ENCODE measurements at places on chromosomes 6 and 20. TPM values are rescaled to one million over a fixed set of nuclear protein-coding genes. Genes with fewer than 3 reads are reported as not detected.
A peak's percentile ranks its signal among the peaks of the same experiment; 100 is the strongest.

DNA sequence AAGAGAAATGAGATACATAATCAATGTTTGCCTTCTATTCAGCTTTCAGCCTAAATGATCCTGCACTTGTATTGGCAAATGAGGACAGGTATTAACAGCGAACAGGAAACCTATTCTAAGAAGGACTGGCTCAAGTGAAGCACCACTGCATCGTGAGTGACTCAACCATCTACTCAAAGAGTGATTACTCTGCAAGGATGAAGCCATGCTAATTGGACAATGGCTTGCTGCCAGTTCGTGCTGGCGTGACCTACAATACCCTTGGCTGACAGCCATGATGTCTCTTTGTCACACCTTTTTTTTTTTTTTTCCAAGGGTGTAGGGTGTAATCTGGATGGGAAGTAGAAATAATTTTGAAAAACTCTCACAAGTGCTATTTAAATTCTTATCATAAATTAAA is 104.9 kb downstream of the GJA10 start:
- no peaks in the 10 kb centered on the region for H3K27me3 ChIP-seq
- no peak overlapping the region for H3K27ac ChIP-seq
- no peak overlapping the region for H3K4me3 ChIP-seq
- peaks cover 25% of the 10 kb centered on the region for H3K36me3 ChIP-seq
- no peaks in the 10 kb centered on the region for H3K4me1 ChIP-seq

HEY2 gene
- 0.30 TPM for total RNA-seq

- H3K27me3 ChIP-seq = no peaks in the 10 kb centered on the region
- DNase-seq = no peak
- H3K27ac ChIP-seq = no peak overlapping the region
- H3K4me1 ChIP-seq = peaks cover 8% of the 10 kb centered on the region
- no peak overlapping the region for H3K4me3 ChIP-seq
Measured at GRCh38 chr6:16736856-16737775, 24.1 kb downstream of the ATXN1 start.

SH3BGRL2 gene
- total RNA-seq = 0.38 TPM

- H3K27ac ChIP-seq = no peak overlapping the region
- H3K4me1 ChIP-seq = no peaks in the 10 kb centered on the region
- no peaks in the 10 kb centered on the region for H3K36me3 ChIP-seq
Measured at GRCh38 chr6:303948-304558, 11.8 kb downstream of the DUSP22 start.

GRCh38 chr6:169982461-169983386 is 231.3 kb downstream of the ERMARD start:
- no peaks in the 10 kb centered on the region for H3K36me3 ChIP-seq
- no peak for DNase-seq

DNA sequence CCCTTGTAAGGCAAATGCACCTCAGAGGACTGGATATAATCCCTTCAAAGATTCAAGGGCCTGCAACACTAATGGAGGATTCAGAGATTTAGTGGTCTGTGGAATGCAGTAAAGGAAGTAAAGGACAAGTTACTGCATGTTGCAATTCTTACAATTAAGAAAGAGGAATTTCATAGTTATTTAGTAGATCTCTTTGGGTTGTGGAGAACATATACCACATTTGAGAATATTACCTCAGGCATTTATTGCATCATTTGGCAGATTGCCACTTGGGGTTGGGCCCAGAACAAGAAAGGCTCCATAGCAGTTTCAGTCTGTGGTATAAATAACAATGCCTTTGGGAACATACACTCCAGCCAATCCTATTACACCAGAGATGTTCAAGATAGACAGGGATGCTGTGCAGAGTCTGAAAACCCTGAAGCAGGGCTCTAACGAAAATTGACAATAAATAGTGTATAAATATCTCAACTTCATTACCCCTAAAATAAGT is 20.9 kb upstream of the EPM2A start:
- peak; percentile 11 for DNase-seq
- H3K27ac ChIP-seq = no peak overlapping the region
- no peaks in the 10 kb centered on the region for H3K27me3 ChIP-seq
- H3K36me3 ChIP-seq = no peaks in the 10 kb centered on the region

SSTR4 gene
- total RNA-seq = not detected

- H3K27me3 ChIP-seq = no peaks in the 10 kb centered on the region
- H3K27ac ChIP-seq = no peak overlapping the region
- DNase-seq = no peak
- H3K4me1 ChIP-seq = no peaks in the 10 kb centered on the region
- no peak overlapping the region for H3K4me3 ChIP-seq
Measured at GRCh38 chr6:129657483-129657882, 52.5 kb downstream of the ARHGAP18 start.

VSX1 gene
- not detected for total RNA-seq

OPRM1 gene
- not detected for total RNA-seq

- H3K36me3 ChIP-seq = no peaks in the 10 kb centered on the region
- no peaks in the 10 kb centered on the region for H3K27me3 ChIP-seq
- no peaks in the 10 kb centered on the region for H3K4me1 ChIP-seq
Measured at GRCh38 chr6:154482858-154483257, 27.6 kb downstream of the CNKSR3 start.

DNA sequence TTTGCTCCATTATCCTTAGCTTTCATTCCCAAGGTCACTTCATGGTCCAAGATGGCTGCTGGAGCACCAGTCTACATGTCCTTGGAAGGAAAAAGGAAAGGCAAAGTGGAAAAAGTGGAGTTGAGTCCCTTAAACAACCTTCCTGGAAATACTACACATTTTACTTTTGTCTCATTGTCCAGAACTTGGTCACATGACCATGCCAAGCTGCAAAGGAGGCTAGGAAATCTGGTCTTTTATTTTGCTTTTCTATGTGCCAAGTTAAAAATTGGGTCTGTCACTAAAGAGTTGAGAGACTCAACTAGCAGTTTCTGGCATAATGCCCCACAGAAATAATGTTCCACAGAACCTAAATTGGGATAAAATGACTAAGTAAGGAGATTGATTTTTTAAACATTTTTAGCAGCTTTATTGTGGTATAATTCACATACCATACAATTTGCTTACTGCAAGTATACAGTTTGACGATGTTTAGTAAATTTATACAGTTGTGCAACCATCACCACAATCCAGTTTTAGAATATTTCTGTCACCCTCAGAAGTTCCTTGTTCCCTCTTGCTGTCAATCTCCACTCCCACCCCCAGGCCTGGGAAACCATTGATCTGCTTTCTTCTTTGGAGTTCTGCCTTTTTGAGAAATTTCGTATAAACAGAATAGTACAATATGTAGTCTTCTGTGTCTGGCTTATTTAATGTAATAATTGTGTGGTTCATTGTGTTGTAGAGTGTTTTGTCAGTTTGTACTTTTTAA is 5.6 kb upstream of the CHD6 start:
- H3K27ac ChIP-seq = no peak overlapping the region
- no peaks in the 10 kb centered on the region for H3K27me3 ChIP-seq
- no peak for DNase-seq
- H3K4me1 ChIP-seq = peaks cover 8% of the 10 kb centered on the region

DNA sequence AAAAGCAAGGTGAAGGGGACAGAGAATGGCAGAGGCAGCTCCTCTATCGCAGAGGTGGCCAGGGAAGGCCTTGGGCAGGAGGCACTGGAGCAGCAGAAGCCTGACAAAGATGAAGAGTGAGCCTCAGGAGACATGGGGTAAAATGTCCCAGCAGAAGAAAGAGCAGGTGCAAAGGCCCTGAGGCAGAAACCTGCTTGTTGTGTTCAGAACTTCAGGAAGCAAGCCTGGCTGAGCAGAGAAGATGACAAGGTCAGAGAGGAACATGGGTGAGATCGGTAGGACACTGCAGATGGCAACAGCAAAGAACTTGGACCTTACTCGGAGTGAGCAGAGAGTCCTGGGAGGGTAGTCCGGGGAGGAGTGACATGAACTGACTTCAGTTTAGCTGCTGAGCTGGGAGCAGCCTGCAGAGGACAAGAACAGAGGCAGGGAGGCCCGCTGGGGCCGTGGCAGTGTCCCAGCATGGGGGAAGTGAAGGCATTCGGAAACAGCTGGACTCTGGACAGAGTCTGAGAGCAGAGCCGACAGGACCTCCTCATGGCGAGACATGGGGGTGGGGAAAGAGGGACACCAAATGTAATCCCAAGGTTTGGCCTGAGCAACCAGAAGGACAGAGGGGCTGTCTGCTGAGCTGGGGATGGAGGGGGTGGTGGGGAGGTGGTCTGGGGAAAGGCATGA is 106.3 kb downstream of the PREX1 start:
- H3K27ac ChIP-seq = no peak overlapping the region
- DNase-seq = no peak
- no peaks in the 10 kb centered on the region for H3K27me3 ChIP-seq
- no peak overlapping the region for H3K4me3 ChIP-seq

- peak; percentile 68 for DNase-seq
- peak within 1 kb of the TSS; percentile 61 for H3K27ac ChIP-seq
- peak within 1 kb of the TSS; percentile 81 for H3K4me3 ChIP-seq
- H3K36me3 ChIP-seq = peaks cover 43% of the 10 kb centered on the region
- H3K4me1 ChIP-seq = peaks cover 41% of the 10 kb centered on the region
Measured at GRCh38 chr20:62804627-62805154, at the start of gene OGFR. Gene OGFR, plus strand, starts transcription at chr20:62804835. Its CDS starts 25 bp downstream, at chr20:62804860.

DNA sequence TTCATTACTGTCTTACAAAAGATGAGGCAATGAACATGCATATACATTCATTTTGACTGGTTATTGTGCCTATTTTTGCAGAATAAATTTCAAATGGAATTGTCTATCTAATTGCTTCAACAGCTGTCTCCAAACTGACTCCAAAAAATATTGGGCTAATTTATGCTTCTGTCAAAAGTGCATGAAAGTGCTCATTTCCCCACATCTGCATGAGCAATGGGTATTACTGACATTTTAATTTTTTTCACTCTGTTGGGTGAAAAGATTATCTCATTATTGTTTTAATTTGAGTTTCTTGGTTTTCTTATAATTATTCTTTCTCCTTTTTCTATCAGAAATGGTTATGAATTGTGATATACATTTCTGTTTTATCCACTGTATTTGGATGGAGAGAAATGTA is 404.2 kb downstream of the QKI start:
- no peak overlapping the region for H3K4me3 ChIP-seq
- H3K36me3 ChIP-seq = no peaks in the 10 kb centered on the region
- H3K27ac ChIP-seq = no peak overlapping the region
- no peak for DNase-seq
- H3K27me3 ChIP-seq = no peaks in the 10 kb centered on the region

- H3K27me3 ChIP-seq = no peaks in the 10 kb centered on the region
- no peaks in the 10 kb centered on the region for H3K4me1 ChIP-seq
- H3K27ac ChIP-seq = no peak overlapping the region
- no peaks in the 10 kb centered on the region for H3K36me3 ChIP-seq
- no peak for DNase-seq
Measured at GRCh38 chr6:46745973-46746372, 760 bp upstream of the ANKRD66 start.

DNA sequence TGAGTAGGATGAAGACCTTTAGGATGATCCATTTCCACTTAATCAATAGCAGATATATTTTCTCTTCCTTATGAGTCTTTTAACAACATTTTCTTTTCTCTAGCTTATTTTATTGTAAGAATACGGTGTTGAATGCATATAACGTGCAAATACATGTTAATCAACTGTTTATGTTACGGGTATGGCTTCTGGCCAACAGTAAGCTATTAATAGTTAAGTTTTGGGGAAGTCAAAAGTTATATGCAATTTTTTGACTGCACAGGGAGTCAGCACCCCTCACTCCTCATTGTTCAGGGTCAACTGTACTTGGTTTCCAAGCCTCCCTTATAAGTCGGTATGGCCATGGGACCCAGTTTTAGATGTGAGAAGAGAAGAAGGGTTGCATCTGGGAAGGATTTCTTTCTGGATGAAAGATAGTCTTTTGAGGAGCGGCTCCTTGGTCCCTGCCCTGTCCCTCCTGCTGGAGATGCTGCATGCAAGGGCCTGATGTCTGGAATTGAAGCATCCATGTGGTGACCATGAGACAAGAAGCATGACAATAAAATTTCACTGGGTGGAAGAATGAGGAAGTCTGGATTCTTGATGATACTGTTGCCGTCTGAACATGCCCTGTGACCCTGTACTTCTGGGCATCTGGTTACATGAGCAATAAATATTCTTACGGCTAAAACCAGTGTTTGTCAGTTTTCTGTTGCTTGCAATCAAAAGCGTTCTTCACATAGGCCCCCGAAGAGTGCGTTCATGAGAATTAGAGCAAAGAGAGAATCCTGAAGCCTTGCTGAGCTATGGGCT is 194.7 kb upstream of the PMEPA1 start:
- H3K27ac ChIP-seq = no peak overlapping the region
- no peaks in the 10 kb centered on the region for H3K36me3 ChIP-seq
- peaks cover 7% of the 10 kb centered on the region for H3K27me3 ChIP-seq
- DNase-seq = no peak

GRCh38 chr6:43858161-43859153 is 88.4 kb downstream of the VEGFA start:
- no peaks in the 10 kb centered on the region for H3K4me1 ChIP-seq
- no peak overlapping the region for H3K27ac ChIP-seq
- no peak overlapping the region for H3K4me3 ChIP-seq
- no peak for DNase-seq

ATP6V1G2 gene
- 3.3 TPM for total RNA-seq

TREML2 gene
- total RNA-seq = 0.78 TPM

SPTLC3 gene
- 0.38 TPM for total RNA-seq
